ENCODE measurements at places on chromosomes 4 and X.

GRCh38 chr4:182348779-182349326 is 105.7 kb downstream of the TENM3 start:
- DNase-seq, result no peak

- no peak for DNase-seq
Measured at GRCh38 chr4:53653484-53654053, 62.3 kb upstream of the LNX1 start.

GRCh38 chr4:130359542-130359941 is 1263.6 kb downstream of the C4orf33 start:
- DNase-seq, result no peak

DNA sequence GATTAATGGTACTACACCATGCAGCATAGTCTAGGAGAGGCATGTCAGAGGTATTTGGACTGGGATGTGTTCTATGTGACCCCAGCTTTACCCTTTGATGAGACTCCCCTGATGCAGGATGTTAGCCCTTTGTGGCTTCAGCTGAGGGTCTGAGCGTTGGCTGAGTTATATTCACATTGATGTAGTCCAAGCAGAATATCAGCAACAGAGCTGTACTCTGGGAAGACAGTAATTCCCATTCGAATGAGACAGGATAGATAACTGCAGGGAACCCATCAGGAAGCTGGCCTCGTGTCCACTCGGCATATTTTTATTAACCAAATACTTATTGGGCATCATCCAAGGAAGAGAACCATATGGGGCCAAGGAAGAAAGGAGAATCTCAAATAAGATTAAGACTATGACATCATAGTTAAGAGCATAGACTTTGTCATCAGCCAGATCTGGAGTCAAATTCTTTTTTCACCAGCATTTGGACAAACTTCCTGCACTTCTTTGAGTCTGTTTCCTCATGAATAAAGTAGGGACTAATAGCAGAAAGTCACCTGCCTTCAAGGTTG is 198.1 kb downstream of the SOWAHB start:
- peak; percentile 19 for DNase-seq

- DNase-seq, result no peak
Measured at GRCh38 chr4:30399476-30399875, 320.7 kb upstream of the PCDH7 start.

GRCh38 chr4:107824350-107825071 is at the start of gene SGMS2:
TSS of gene SGMS2 (plus strand) at chr4:107824932. CDS start at chr4:107895554, 70,622 bp downstream.
- DNase-seq, result peak; percentile 70

- no peak for DNase-seq
Measured at GRCh38 chr4:123198706-123199105, 197.9 kb upstream of the SPRY1 start.

DNA sequence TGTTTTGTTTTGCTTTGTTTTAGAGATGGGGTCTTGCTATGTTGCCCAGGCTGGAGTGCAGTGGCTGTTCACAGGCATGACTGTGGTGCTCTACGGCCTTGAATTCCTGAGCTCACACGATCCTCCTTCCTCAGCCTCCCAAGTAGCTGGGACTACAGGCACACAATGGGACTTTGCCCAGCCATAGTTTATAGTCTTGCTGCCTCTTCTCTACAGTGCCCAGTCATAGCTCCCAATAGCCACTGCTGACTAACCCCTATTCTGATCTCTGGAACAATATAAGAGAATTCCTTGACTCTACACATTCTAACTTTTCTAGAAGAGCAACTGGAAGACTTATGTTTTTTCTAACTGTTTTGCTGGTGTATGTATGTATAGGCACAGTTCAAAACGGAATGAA is 319.2 kb downstream of the PCDH7 start:
- DNase-seq, result no peak

GRCh38 chr4:148273501-148273986 is 168.7 kb downstream of the NR3C2 start:
- no peak for DNase-seq

- no peak for DNase-seq
Measured at GRCh38 chr4:165971933-165972332, 98.9 kb downstream of the TLL1 start.

- no peak for DNase-seq
Measured at GRCh38 chr4:48908687-48909086, 2.1 kb upstream of the OCIAD2 start.

DNA sequence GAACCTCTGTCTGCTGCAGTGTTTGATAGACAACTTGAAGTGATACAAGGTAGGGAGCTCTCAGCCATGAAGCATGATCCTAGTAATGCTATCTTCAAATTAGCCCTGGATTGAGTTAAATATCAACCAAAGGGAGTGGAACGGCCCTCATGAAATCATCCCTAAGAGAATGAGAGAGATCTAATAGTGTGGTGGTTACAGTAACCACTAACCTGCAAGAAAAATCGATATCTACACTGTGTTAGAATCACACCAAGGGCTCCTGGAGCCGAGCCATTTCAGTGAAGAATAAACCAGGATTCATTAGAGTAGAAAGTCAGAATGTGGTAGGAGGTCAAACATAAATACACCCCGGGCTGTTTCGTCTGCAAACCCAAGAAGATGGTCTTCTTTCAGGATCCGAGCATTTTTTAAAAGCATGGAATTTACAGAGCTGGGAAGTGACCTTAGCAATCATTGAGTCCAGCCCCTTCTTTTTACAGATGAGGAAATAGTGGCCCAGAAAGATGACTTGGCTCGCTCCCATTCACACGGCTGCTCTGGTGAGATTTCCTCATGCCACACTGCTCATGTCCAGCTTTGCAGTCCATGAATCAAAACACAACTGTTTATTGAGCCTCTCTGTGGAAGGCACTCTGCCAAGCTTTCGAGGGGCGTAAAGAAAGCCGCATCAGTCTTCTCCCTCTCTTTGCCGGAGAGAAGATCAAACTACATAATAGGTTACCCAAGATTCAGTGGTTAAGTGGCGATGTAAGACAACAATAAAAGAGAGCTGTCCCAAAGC is 5.5 kb upstream of the DCTD start:
- no peak for DNase-seq

DNA sequence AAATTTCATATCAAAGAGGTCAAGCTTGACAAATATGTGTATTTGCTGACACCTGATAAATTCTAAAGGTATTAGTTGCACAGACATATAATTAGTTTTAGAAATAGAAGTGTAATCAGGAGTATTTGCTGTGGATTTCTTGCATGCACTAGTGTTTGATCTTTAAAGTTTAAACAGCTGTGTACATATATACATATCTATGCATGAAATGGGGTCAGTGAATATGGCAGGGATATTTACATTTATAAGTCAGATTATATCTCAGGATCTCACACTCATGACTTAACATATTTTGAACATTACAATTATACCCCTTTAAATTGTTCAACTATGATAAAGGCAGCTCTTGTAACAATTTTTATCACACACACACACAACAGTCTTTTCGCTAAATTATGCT is 547.4 kb upstream of the ACTRT1 start:
- no peak for DNase-seq

DNA sequence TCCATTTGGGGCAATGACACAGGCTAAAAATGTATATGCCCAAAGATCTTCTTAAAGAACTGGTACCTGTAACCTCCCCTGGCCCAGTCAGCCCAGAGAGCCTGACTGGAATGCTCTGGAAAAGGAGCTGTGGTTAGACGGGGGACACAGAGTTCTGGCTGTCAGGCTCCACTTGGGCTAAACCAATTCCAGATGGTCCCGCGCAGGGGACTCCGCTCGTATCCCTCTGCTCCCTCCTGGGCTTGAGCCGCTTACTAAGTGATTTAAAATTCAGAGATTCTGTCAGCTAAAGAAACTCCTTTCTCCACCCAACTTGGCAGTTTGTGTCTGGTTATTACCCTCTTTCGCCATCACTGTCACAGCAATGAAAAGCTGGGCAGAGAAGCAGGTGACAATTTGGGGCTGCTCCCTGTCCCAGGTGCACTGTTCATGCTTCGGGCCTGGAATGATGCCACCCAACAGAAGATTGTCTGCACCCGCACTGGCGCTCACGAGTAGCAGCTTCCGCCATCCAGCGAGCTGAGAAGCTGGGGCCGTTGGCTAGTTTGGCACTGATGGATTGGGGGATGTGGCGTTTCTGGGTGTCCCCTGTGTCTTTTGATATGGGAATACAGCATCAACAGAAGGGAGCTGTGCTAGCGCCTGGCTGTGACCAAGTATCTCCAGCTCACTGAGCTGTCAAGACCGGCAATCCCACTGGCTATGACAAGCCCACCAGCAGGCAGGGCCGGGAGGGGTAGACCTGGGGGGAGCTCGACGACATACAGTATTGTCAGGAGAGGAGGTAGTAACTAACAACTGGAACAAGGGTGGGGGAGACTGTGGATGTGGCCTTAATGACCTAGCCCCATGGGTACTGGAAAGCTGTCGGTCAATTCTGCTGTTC is 6.7 kb upstream of the IRAK1 start:
- no peak for DNase-seq

GRCh38 chrX:96407072-96407471 is 277.6 kb upstream of the DIAPH2 start:
- DNase-seq, result no peak

DNA sequence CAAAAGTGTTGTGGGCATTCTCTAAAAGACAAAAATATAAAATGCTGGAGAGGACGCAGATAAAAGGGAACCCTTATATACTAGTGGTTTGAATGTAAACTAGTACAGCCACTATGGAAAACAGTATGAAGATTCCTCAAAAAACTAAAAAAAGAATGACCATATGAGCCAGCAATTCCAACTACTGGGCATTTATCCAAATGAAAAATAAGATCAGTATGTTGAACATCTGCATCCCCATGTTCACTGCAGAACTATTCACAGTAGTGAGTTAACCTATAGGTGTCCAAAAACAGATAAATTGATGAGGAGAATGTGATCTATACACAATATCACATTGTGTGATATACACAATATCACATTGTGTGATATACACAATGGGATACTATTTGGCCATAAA is 1615.3 kb downstream of the PCDH18 start:
- DNase-seq, result no peak

DNA sequence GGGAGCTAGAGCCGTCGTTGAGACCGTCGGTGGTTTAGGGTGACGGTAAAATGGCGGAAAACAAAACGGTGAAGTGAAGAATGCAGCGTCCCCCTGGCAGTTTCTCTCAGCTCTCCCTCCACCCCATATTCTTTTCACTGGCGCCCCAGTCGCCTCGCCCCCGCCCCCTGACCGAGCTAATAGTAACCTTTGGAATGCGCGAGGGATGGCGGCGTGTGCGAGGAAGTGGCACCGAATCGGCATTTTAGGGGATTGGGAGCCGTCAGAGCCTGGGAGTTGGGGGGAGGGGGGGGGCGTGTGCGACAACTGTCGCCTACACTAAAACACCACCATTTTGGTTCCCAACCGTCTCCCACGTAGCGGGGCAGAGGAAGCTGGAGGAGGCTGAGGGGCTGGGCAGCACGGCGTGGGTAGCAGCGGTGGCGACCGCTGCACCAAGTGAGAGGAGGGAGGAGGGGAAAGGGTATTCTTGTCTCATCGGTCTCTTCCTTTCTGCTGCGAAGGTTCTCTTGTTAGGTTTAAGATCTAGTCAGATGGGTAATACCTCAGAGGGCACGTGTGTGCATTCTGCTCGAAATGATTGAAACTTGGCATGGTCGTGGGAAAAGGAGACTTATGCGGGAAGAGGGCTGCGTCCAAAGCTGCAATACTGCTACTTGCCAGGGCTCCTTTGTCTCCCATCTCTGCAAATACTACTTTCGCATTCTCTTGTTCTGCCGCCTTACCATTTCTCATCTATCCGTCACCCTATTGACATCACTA is 840 bp downstream of the ZNF711 start:
- DNase-seq, result peak; percentile 24

- DNase-seq, result no peak
Measured at GRCh38 chr4:176358083-176358469, 38.3 kb downstream of the SPCS3 start.

DNA sequence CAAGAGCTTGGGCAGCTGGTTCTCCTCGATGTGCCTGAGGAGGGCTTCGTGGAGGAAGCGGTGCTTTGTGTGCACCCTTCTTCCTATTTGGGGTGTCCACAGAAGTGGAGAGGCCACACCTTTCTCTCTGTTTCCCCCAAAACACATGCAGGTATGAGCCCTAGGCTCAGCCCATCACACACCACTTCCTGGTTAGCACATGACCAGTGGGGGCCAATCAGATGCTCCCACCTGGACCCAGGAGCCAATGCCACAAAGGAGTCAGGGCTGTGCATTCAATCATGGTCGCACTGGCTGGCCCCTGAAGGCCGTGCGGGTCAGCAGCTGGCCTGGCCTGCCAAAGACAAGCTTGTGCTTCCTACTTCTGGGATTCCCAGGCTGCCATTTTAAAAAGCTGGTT is 51.4 kb downstream of the PPP2R2C start:
- no peak for DNase-seq

DNA sequence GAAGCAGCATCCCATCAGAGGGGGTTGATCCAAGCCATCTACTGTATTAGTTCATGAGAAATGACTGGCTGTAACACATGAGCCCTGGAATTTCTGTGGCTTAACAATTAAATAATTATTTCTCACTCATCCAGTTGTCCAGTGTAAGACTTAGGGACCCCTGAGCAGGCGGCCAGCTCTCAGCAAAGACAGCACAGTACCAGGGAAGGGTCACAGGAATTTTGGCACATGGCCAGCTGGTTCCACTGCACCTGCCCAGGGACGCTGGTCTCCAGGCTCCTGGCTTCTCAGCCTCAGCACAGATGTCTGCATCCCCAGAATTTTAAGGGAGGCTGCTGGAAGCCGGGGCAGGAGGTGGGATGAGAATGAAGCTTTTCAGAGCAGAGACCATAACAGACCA is 93.7 kb upstream of the DHRSX start:
- DNase-seq, result no peak

DNA sequence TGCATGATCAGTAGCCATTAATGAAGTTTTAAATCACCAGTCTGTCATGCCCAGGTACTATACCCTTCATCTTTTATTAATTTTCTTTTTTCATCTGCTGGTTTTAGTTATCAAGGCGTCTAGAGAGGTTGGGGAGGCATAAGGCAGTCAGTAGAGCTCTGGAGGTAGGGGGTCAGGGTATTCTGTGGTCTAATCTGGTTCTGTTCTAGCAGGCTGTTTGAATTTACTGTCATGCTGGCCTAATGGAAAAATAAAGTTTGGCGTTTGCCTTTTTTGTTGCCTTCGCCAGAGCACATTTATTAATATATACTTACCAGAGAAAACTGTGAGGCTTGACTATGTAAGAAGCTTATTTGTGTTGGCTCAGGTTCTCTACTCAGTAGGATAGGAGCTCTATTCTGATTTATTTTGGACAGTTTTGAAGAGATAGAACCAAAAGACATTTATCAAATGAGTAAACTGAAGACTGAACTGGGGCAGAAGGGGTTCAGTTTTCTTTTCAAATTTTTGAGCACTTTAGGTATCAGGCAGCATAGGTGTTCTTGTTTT is 46.9 kb downstream of the TMEM131L start:
- DNase-seq, result no peak

GRCh38 chr4:48645225-48645794 is 134.8 kb downstream of the FRYL start:
- DNase-seq, result no peak

- no peak for DNase-seq
Measured at GRCh38 chrX:130295519-130296296, 27.0 kb upstream of the ZNF280C start.

DNA sequence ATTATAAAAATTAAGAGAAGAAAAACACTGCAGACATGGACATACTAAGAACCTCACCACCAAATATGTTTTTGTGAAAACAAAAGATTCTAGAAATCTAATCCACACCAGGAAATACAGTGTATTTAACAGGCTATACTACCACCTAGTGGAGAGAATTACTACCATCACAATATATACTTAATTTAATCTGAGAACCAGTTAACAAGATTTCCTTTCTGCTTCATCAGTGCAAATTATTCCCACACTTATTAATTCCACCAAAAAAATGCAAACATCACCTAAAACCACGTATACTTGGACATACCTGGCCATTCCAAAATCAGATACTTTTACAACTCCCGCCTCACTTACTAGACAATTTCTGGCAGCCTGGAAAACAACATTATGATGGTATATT is 7.0 kb upstream of the TXK start:
- no peak for DNase-seq

Data from C1 segment of cervical spinal cord (tissue), 14 donors.